SW480 (cell line): ENCODE measurements at places on chromosomes 6 and 20.

DNA sequence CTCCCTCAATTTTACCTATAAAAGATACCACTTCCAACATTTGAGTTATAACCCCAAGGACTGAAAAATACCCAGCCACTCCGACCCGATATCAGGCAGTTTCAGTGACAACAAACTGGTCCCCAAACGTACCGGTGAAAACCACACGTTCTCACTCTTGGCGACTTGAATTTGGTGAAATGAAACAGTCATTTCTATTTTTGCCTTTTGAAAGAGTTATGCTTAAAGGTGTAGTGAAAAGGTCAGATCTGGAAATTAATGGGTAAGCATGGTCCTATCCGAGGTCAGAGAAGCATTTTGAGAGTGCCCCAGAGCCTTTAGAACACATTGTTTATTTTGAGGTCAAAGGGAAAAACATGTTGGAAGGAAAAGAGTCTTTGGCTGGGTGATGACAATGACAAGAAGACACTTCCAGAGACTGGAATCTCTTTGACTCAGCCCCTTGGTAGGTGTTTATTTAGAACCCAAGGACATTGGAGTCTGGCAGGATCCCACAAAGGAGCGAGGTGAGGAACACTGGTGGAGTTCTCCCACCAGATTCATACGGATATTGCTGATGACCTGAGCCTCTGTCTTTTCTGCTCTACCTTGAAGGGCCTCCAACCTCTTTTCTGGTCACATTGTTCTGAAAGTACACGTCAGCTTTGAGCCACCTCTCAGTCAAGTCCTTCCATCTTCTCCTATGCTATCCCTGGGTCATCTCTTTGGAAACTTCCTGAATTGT is 235.0 kb downstream of the GMPR start:
- no peak for DNase-seq

DNA sequence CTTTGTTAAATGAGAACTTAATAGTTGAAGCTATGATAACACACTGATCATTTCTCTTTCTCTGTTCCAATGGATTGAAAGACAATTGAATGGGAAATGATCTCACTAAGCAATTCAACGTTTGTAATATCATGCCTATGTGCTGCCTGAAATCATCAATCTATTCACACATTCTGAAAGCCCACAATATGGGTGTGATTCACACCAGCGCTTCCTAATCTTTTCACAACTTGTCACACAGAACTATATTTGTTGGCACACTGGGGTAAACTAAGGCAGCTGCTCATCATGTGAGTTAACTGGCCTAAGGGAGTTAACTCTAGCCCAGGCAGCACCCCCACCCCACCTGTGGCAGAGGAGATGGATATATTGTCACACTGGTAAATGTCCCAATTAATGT is 37.1 kb upstream of the UTRN start:
- no peak for DNase-seq

GRCh38 chr20:58625585-58625984 is 25.5 kb upstream of the STX16 start:
- no peak for DNase-seq

GRCh38 chr20:35042268-35042667 is 50.3 kb downstream of the TRPC4AP start:
- no peak for DNase-seq

DNA sequence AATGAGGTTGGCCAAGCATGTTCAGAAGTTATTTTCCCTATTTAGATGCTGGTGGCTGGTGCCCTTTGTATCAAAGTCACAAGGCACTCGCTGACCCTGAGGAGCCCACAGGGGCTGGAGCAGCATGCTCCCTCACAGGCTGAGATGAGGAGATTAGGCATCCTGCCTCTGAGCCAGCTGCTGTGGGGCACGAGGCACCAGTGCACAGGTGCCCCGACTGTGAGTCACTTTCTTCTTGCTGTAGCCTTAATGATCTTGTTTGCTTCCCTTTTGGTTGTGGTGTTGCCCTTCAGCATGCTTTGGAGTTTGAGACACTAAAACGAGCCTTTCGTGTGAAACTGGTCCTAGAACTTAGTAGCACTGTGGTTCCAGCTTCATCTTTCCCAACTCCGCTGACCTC is 4.3 kb downstream of the PSMG4 start:
- no peak for DNase-seq

DNA sequence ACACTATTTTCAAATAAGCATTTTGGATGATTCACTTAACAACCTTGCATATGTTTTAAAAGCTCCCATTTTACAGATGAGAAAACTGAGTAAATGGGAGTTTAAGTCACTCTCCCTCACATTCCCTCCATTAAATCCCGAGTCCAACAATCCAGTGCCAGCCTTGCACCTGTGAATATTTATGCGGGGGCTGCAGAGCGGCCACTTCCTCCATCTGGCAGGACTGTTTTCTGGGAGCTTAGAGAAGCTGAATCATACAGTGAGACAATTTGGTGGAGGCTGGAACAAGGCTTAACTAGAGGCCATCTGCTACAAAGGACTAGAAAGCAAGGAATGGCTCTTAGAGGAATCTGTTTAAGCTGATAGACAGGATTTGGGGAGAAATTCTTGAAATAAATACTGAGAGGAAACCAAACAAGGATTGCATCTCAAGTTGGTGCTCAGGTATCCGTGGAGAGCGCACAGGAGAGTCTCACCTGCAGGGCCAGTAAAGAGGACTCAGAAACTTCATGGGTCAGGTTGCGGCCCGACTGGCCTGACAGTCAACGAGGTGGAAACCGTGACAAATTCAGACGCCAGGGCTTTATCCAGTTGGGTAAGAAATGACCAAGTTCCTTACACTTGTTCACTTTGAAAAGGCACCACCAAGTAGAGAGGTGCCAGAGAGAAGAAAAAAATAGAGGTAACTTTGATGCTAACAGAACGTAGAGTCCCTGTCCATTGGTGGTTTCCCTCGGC is 478.5 kb downstream of the QKI start:
- DNase-seq: no peak

GRCh38 chr6:97262676-97263075 is 20.3 kb downstream of the MMS22L start:
- DNase-seq: no peak

- peak; percentile 85 for DNase-seq
Measured at GRCh38 chr20:10453241-10453640, 18.1 kb downstream of the SLX4IP start.
